ENCODE measurements at places on chromosomes 1 and 21.

DNA sequence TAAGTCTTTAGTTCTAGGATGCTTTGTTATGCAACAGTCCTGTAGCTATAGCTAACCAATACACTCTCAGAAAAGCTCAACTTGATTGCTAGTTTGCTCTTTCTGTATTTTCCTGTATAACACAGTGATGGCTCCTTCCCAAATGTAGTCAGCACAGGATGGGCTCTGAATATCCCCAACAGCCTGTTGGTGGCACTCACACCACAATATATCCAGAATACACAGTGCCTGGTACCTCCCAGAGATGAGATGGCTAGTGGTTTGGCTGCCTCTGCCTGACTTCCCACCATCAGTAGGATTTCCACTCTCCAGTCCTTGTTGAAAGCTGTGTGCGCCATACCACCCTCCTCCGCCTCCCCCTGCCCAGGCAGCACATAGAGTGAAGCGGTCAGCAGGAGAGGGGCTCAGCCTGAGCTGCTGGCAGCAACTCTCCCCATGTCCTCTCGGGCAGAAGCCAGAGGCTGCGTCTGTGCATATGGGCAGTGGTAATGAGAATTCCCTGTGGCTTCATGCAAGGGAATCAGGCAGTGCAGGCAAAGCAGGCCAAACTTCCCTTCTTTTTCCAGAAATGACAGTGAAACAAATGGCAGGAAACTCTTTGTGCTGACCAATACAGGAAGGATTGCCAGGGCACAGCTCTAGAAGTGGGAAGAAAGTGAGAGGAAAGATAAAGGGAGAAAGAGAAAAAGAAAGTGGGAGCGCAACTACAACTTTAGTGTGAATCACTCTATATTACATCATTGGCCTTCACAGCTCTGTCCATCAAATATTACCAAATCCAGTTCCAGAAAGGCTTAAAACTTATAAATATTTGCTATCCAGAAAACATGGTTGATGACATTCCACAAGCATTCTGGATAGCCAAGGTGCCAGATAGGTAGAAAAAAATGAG is 49.7 kb downstream of the LMX1A start:
- H3K4me1 ChIP-seq: no peaks in the 10 kb centered on the region
- H3K27ac ChIP-seq: no peak overlapping the region
- H3K36me3 ChIP-seq: no peaks in the 10 kb centered on the region
- DNase-seq: no peak

DNA sequence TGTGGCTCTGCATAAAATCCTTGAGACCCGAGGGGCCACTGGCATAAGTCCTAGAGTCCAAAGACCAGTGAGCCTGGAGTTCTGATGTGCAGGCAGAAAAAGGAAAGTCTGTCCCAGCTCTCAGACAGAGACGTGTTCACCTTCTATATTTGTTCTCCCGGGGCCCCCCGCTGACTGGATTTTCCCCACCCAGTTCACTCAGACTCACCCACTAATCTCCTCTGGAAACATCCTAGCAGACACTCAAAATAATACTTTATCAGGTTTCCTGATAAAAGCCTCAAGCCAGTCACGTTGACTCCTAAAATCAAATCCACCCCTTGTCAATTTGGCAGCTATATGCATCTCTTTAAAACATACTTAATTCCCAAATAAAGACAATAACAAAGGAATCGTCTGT is 1084.2 kb upstream of the NCAM2 start:
- no peak overlapping the region for H3K4me3 ChIP-seq
- no peak for DNase-seq
- no peak overlapping the region for H3K27ac ChIP-seq
- H3K27me3 ChIP-seq: no peaks in the 10 kb centered on the region
- no peaks in the 10 kb centered on the region for H3K4me1 ChIP-seq

DNA sequence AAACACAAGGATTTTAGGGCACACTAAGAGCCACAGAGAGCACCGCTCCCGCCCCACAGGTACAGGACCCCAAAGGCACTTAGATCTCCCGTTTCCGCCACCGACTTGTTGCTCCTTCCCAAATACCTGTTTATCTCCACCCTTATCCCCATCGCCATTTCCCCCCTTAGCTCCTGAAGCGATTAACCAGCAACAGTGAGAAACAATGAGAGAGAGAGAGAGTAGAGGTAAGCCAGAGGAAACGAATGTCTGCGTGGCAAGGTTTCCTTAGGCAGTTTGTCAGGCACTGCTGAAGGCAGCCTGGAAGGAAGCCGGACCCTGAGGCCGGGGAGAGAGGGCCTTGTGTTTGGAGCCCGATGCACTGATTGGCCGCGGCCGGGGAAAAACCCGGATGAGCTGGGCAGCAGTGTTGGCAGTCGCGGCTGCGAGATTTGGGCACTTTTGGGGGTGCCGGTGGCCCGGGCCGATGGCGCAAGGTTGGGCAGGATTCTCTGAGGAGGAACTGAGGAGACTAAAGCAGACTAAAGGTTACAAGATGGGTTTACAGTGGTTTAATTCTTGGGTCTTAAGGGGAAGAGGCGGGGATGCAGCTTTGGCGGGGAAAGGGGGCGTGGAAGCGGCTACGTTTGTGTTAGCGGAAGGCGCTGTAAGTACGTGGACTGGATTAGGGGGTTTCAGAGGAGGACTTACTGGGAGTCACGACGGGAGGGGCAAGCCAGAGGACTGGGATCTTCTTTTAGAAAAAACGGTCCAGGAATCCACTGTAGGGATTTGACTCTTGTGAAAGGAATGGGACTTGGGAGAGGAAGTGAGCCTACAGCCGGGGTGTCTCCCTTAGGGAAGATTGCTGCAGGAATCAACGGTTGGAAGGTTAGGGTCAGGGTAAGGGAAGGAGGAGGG is at the start of gene GORAB:
Gene GORAB, plus strand, starts transcription at position 409 of the 900 bp plus-strand sequence. Its CDS starts 58 bp downstream, at position 467.
- peaks cover 4% of the 10 kb centered on the region for H3K27me3 ChIP-seq
- H3K27ac ChIP-seq: no peak within 1 kb of the TSS
- peaks cover 8% of the 10 kb centered on the region for H3K4me1 ChIP-seq
- DNase-seq: peak; percentile 82
- no peak within 1 kb of the TSS for H3K4me3 ChIP-seq

DNA sequence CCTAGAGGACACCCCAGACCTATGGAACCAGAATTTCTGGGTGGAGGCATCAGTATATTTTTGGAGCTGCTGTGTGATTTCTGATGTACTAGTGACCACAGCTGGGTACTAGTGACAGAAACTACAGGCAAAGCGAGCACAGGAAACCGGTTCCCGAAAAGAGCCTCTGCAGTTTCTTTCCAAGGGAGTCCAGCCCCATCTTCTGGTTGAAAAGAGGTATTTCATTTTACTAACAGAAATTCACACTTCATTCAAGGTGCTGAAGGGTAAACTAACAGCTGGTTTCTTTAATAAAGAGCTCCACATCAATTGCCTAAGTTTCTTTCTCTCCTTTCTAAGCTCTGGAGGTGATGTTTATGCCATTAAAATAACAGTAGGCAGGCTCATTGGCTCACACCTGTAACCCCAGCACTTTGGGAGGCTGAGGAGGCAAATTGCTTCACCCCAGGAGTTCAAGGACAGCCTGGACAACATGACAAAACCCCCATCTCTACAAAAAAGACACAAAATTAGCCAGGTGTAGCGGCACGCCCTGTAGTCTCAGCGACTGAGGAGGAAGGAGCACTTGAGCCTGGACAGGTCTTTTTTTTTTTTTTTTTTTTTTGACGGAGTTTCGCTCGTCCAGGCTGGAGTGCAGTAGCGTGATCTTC is 22.0 kb downstream of the THAP3 start:
- H3K4me3 ChIP-seq: no peak overlapping the region
- H3K4me1 ChIP-seq: peaks cover 7% of the 10 kb centered on the region
- H3K36me3 ChIP-seq: peaks cover 19% of the 10 kb centered on the region

DNA sequence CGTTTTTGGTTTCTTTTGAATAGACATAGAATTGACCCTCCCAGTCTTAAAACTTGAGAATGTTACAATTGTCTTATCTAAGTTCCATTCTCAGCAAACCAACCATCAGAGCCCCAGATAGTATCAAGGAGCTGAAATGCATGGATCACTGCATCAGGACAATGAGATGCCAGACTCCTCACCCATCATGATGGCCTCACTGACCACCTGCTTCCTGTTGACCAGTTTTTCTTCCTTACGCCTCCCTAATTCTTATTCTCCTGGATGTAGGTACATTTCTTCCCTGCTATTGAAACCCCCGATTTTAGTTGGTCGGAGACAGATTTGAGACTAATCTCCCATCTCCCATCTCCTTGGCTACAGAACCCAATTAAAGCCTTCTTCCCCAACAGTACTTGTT is 17.7 kb downstream of the MATN1 start:
- no peak overlapping the region for H3K4me3 ChIP-seq
- H3K27ac ChIP-seq: no peak overlapping the region
- peaks cover 7% of the 10 kb centered on the region for H3K27me3 ChIP-seq

DNA sequence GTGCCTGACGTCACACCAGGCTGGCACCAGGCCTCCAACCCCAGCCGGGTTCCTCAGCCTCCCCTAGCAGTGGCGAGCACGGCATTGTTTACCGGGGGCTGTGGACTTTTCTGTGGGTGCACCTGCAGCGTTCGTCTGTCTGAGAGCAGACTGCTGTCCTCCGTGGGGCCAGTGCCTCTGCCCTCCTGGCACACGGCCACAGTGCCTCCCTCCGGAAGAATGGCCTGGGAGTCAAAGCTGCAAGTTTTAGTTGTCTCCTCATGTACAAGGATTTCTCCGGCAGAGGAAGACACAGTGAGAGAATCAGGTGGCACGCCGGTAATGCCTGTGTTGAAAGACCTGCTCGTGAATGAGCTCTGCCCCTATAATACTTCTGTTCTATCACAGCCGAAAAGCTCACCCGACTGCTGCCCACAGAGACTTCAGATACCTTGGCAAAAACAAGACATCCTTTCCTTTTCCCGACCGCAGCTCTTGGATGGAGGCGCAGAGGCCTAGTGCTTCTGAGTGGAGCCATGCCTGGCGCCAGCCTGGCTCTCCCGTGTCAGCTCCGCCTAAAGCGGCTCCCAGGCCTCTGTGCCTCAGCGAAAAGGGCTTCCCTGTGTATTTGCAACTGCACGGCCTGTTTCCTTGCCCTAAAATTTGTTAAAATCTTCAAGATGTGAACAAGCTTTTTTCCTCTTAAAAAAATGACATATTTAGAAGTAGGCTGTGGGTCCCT is 71.4 kb downstream of the AGPAT3 start:
- H3K36me3 ChIP-seq: peaks cover 12% of the 10 kb centered on the region
- no peak overlapping the region for H3K4me3 ChIP-seq
- H3K27me3 ChIP-seq: no peaks in the 10 kb centered on the region
- DNase-seq: no peak
- H3K4me1 ChIP-seq: peaks cover 20% of the 10 kb centered on the region

GRCh38 chr1:903721-904271 is 19.9 kb upstream of the SAMD11 start:
- H3K4me1 ChIP-seq: peaks cover 6% of the 10 kb centered on the region
- H3K36me3 ChIP-seq: no peaks in the 10 kb centered on the region
- no peak for DNase-seq
- H3K27me3 ChIP-seq: peaks cover 43% of the 10 kb centered on the region
- H3K4me3 ChIP-seq: peak overlapping the region; percentile 26

GRCh38 chr1:158717344-158717743 is 3.2 kb downstream of the OR6K3 start:
- no peaks in the 10 kb centered on the region for H3K4me1 ChIP-seq
- H3K27ac ChIP-seq: no peak overlapping the region
- no peaks in the 10 kb centered on the region for H3K36me3 ChIP-seq
- H3K4me3 ChIP-seq: no peak overlapping the region

- no peak for DNase-seq
- H3K4me1 ChIP-seq: no peaks in the 10 kb centered on the region
- H3K27me3 ChIP-seq: peaks cover 4% of the 10 kb centered on the region
- no peaks in the 10 kb centered on the region for H3K36me3 ChIP-seq
- H3K27ac ChIP-seq: no peak overlapping the region
Measured at GRCh38 chr1:108007070-108007469, 42.1 kb upstream of the VAV3 start.

GRCh38 chr1:108124622-108125311 is 75.4 kb downstream of the SLC25A24 start:
- no peak overlapping the region for H3K27ac ChIP-seq
- H3K27me3 ChIP-seq: peaks cover 7% of the 10 kb centered on the region
- H3K36me3 ChIP-seq: no peaks in the 10 kb centered on the region

GRCh38 chr1:71044833-71045232 is 2.8 kb downstream of the PTGER3 start:
- H3K4me3 ChIP-seq: no peak overlapping the region
- no peak for DNase-seq
- peaks cover 47% of the 10 kb centered on the region for H3K27me3 ChIP-seq
- no peaks in the 10 kb centered on the region for H3K36me3 ChIP-seq

GRCh38 chr1:32318127-32318869 is 17.7 kb downstream of the MARCKSL1 start:
- DNase-seq: no peak
- peaks cover 42% of the 10 kb centered on the region for H3K4me1 ChIP-seq
- no peaks in the 10 kb centered on the region for H3K27me3 ChIP-seq

DNA sequence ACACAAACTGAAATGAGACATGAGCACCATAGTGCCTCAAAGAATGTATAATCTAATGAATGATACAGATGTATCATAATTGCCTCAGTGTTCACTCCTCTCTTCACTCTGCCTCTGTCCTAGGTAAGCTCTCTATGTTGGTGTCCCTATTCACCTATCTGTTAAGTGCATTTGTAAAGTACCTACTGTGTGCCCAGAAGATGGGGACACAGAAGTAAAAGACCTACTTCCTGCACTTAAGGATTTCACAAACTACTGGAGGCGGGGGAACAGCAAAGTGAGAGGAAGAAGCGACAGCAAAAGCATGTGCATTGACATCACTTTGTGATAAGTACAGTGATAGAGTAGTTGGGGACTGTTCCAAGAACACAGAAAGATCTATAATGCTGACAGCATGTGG is 18.1 kb downstream of the RD3 start:
- H3K4me3 ChIP-seq: no peak overlapping the region
- peaks cover 13% of the 10 kb centered on the region for H3K27me3 ChIP-seq
- H3K27ac ChIP-seq: no peak overlapping the region
- no peaks in the 10 kb centered on the region for H3K36me3 ChIP-seq
- no peaks in the 10 kb centered on the region for H3K4me1 ChIP-seq
- DNase-seq: no peak

GRCh38 chr1:208031932-208032320 is 121.0 kb upstream of the CD34 start:
- H3K4me1 ChIP-seq: no peaks in the 10 kb centered on the region
- no peak overlapping the region for H3K4me3 ChIP-seq
- no peak for DNase-seq
- peaks cover 9% of the 10 kb centered on the region for H3K27me3 ChIP-seq
- no peaks in the 10 kb centered on the region for H3K36me3 ChIP-seq
- H3K27ac ChIP-seq: no peak overlapping the region

GRCh38 chr1:81876901-81877733 is 76.4 kb downstream of the ADGRL2 start:
- H3K27ac ChIP-seq: no peak overlapping the region
- no peaks in the 10 kb centered on the region for H3K27me3 ChIP-seq
- no peak overlapping the region for H3K4me3 ChIP-seq
- H3K4me1 ChIP-seq: no peaks in the 10 kb centered on the region
- H3K36me3 ChIP-seq: no peaks in the 10 kb centered on the region

DNA sequence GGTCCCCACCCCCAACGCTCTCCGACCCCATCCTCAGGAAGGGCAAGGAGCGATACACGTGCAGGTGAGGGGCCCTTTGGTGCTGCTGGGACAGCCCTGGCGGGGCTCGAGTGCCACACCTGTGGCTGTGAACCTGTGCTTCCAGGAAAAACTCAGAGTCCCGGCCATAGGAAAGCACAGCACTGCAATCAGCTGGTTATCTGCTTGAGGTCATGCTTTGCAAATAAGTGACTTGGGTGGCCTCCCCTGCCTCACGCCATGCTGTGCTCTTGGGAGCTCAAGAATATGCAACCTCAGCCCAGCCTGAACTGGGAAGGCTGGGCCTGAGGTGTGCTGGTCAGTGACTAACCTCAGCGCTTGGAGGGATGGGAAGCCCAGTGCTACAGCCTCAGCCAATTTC is 36.5 kb upstream of the ARHGEF16 start:
- peaks cover 5% of the 10 kb centered on the region for H3K27me3 ChIP-seq
- H3K4me1 ChIP-seq: no peaks in the 10 kb centered on the region
- H3K27ac ChIP-seq: no peak overlapping the region
- DNase-seq: no peak

GRCh38 chr1:192846950-192847349 is 38.1 kb downstream of the RGS2 start:
- no peak for DNase-seq
- H3K27me3 ChIP-seq: peaks cover 17% of the 10 kb centered on the region
- H3K36me3 ChIP-seq: no peaks in the 10 kb centered on the region
- H3K4me1 ChIP-seq: no peaks in the 10 kb centered on the region
